IMR-90 (cell line): ENCODE measurements at places on chromosomes 16 and 17. TPM values are rescaled to one million over a fixed set of nuclear protein-coding genes. Genes with fewer than 3 reads are reported as not detected.

DNA sequence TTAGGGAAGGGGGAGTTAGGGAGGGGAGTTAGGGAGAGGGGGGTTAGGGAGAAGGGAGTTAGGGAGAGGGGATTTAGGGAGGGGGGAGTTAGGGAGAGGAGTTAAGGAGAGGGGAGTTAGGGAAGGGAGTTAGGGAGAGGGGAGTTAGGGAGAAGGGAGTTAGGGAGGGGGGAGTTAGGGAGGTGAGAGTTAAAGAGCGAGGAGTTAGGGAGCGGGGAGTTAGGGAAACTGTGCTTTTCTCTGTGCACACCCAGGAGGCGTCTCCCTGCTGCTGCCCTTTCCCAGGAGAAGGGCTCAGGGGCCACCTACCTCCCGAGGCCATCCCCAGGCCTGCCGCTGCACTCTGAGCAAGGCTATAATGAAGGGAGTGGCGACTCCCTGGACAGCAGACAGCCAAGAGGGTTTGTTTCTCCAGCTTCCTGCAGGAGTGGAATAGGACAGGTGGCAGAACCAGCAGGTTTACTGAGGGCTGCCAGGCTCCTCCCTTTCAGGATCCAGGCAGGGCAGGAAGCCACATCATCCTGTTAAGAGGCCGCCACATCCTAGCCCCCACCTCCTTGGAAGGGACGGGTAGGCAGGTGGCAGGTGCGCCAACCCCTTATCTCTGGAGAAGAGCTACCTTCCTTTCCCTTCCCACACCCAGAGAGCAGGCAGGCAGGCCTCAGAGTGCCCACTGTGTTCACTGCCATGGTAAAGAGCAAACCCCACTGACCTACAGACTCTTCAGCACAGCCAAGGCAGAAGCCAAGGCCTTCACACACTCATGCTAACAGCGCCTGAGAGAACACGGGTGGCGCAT is 4.3 kb downstream of the CANT1 start:
- DNase-seq, result no peak

The HOXB6 gene
- 11.1 and 11.9 TPM in 2 replicates for total RNA-seq

DNA sequence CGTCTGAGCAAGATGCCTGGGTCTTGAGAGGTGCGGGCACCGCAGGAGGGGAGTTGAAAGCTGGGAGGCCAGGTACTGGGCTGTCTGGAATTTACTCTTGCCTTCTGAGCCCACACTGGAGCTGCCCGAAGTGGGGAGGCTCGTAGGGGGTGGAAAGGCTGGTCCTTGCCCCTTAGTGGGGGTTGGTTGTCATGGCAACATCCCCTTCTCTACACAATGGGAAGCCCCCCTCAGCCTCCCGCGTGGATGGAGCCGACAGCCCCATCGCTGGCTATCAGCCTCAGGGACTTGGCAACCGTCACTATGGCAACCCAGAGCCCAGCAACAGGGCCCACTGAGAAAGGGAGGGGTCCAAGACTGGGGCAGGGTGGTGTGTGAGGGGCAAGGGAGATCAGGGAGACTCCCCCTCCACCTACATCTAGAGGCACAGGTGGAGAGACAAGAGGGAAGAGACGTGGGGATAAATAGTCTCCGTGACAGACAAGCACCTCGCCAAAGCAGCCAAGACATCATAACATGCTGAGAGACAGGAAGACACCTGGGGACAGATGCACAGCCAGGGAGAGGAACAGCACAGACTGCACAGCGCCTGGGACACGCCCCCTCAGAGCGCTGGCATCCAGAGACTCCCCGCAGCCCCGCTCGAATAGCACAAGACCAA is 5.3 kb upstream of the DNAH2 start:
- no peak for DNase-seq

GRCh38 chr16:26647870-26648269 is 418.9 kb upstream of the C16orf82 start:
- no peak for DNase-seq

DNA sequence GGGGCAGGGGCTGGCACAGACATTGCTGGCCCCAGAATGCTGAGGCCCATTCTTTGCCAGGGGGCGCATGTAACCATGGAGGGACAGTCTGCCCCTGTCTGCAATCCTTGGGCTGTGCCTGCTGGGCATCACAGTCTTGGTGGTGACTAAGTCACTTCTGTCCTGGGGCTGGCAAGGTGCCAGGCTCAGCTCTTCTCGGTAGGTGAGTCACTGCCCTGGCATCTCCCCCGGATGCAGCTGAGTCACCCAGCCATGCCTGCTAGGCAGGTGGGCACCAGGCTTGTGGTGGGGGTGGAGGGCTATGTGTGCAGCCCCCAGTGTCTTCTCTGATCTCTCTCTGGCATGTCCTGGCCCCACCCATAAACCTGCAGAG is 5.6 kb downstream of the RARA start:
- DNase-seq, result peak; percentile 91

The ZSCAN10 gene
- total RNA-seq, result not detected in 2 replicates

The TPSB2 gene
- total RNA-seq, result not detected in 2 replicates

The RTN4RL1 gene
- under 0.01 TPM in 2 replicates for total RNA-seq

GRCh38 chr17:76870377-76870714 is 2.1 kb downstream of the MGAT5B start:
- peak; percentile 12 for DNase-seq

DNA sequence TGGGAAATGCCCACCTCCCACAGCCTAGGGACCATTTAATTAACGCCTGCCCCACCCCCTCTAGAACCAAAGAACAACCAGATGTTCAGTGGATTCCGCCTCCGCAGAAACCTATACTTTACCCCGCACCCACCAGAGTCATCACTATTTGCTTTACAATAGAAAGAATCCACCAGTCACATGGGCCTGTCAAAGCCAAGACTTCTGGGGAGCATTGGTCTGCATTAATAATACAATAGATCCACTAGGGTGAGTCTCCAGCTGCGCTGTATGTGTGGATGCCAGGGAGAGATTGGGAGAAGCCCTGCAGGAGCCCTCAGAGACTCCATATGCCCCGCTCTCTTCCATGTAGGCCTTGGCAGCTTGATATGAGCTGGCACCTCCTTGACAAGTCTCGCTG is 31.3 kb downstream of the CLEC19A start:
- DNase-seq, result no peak

- no peak for DNase-seq
Observed at GRCh38 chr16:84048270-84048669, 5.7 kb upstream of the SLC38A8 start.

The CDRT15L2 gene
- not detected in 2 replicates for total RNA-seq

- no peak for DNase-seq
Observed at GRCh38 chr17:27912964-27913363, 19.8 kb upstream of the LYRM9 start.

GRCh38 chr16:70778901-70779309 is 22.1 kb downstream of the VAC14 start:
- DNase-seq, result peak; percentile 92

DNA sequence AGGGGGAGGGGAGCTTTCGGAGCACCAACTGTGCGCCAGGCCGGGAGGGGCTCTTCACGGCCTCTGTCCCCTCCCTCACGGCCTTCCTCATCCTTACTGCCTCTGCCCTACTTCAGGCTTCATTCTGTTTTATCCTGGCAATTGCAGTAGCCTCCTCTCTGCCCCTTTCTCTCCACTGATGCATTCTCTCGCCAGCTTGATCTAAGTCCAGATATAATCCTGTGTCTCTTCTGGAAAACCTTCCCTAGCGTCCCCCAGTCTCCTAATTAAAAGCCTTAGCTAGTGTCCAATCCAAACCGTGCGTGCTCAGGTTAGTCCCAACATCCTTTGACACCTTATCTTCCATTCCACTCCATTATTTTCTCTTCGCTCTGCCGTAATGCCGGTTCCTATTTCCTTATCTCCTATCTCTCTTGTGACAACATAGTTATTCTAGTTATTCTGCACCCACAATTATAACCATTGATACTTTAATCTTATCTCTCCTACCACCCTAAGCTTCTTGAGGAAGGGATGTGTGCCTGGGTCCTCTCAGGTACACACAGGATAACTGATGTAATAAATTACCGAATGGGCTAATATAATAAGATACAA is 869 bp downstream of the ZNF48 start:
- DNase-seq, result no peak

GRCh38 chr17:57889892-57890856 is 40.3 kb upstream of the MRPS23 start:
- DNase-seq, result peak; percentile 86

DNA sequence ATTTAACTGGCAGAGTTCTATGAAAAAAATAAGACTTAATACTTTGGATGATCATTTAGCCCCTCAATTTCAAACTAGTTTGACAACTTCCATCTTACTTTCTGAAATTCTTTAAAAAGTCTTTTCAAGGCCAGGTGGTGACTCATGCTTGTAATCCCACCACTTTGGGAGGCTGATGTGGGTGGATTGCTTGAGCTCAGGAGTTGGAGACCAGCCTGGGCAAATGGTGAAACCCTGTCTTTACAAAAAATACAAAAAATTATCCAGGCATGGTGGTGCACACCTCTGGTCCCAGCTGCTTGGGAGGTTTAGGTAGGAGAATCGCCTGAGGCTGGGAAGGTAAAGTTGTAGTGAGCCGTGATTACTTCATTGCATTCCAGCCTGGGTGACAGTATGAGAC is 154.4 kb downstream of the TANC2 start:
- peak; percentile 54 for DNase-seq

The RMI2 gene
- 3.2 and 5.8 TPM in 2 replicates for total RNA-seq
